Tibial nerve (tissue), 4 donors: ENCODE measurements at places on chromosomes 4 and X. TPM values are rescaled to one million over a fixed set of nuclear protein-coding genes. Genes with fewer than 3 reads are reported as not detected.

- no peak for DNase-seq
Measured at GRCh38 chr4:138035781-138036258, 206.3 kb downstream of the SLC7A11 start.

GRCh38 chr4:18850867-18851266 is 829.3 kb upstream of the LCORL start:
- DNase-seq: no peak

- no peak for DNase-seq
Measured at GRCh38 chr4:74504212-74504611, 59.3 kb downstream of the AREG start.

- no peak for DNase-seq
Measured at GRCh38 chr4:8507624-8508023, 67.0 kb downstream of the TRMT44 start.

Gene NAP1L2
- 5.2 TPM for total RNA-seq

Gene PRR32
- total RNA-seq: not detected
